ENCODE measurements at places on chromosomes 12 and 14.

DNA sequence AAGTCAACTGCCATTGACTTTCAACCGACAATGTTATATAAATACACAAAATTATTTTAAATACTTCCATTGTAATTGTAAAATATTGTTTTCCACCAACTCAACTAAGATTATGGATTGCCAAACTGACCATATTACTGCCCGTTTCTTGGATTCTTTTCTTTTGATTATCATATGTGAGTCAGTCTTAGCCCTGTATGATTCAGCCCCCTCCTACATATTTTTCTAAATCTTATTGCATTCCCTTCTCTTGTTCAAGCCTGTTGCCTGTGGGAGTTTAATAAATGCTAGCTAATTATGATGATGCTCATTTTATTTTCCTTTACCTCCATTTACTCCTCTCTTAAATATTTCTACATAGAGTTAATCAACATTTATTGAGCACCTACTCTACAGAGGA is 6.8 kb downstream of the RASSF9 start:
- DNase-seq, result peak; percentile 40

GRCh38 chr12:90042920-90043641 is 334.4 kb upstream of the ATP2B1 start:
- no peak for DNase-seq

DNA sequence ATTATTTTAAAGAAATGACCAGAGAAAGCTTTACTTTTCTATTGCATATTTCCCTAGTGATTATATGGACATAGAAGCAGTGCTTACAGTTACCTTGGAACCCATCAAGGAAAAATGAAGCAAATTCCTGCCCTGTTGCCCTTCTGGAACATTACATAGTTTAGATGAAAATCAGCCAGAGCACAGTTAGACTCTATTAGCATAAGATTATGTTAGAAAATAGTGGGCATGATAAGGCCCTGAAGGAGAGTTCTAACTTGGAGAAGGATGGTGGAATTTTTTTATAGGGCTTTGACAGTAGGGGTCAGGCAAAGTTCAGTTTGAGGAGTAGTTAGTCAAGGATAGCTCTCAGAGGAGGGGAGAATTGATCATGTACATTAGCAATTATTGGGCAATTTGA is 74.3 kb downstream of the FUT8 start:
- no peak for DNase-seq

DNA sequence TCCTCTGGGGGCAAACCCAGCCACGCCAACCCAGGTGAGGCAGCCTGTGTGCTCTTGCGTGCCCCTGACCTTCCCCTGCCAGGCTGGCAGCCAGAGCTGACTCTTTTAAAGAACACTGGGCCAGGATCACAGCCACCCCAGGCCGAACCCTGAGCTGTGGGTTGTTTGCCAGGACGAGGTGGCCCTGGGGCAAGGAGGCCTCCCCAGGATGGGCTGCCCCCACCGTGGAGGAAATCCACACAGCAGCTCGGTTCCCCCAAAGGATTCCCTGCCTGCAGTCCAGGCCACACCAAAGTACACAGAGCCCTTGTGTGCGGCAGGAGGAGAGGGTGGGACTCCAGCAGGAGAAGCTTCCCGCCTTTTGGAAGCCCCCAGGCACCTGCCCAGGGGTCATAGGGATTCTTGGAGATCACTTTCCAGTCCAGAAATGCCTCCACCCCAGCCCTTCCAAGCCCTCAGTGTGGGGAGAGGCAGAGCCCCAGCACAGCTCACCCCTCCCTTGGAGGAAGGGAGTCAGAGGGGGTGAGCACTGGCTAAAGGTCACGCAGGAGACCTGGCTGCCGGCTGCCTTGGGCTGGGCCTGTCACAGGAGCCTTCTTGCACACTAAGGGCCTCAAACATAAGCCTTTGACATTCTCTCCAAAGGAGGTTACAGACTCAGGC is 115.6 kb downstream of the CALM1 start:
- DNase-seq, result no peak

GRCh38 chr14:77306416-77306815 is 14.3 kb downstream of the POMT2 start:
- DNase-seq, result peak; percentile 50

DNA sequence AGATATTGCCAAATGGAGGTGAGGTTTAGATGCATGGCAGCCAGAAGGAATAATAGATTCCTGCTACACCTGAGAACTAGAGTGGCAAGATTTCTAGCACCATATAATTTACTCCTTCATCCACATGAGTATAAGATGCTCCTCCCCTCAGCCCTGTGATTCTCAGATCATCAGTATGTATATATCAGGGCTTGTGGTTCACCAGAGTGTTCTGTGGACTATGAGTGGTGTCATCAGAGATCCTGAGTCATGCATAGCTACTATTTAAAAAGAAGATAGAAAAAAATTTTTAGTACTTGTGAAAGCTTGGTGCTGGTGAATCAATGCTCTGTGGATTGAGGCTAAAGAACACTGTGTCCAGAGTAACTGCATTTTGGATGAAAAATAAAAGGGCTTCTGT is 285.9 kb downstream of the BMP4 start:
- peak; percentile 44 for DNase-seq

DNA sequence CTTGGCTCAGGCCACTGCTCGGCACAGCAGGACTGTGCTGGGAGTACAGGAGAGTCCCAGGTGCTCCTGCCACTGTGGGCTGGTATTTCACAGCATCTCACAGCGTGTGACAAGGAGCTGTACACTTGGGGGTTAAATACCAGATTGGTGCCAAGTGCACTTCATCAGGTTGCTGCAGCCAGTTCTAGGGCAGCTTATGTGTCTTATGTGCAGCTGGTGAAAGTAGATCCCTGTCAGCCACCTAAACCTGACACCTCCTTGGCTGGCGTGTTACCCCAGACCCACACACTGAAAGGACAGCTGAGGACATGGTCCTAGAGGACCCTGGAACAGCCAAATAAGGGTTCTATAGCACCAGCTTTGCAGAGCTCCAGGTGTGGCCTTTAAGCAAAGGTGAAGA is 18.9 kb downstream of the PLEKHH1 start:
- no peak for DNase-seq

DNA sequence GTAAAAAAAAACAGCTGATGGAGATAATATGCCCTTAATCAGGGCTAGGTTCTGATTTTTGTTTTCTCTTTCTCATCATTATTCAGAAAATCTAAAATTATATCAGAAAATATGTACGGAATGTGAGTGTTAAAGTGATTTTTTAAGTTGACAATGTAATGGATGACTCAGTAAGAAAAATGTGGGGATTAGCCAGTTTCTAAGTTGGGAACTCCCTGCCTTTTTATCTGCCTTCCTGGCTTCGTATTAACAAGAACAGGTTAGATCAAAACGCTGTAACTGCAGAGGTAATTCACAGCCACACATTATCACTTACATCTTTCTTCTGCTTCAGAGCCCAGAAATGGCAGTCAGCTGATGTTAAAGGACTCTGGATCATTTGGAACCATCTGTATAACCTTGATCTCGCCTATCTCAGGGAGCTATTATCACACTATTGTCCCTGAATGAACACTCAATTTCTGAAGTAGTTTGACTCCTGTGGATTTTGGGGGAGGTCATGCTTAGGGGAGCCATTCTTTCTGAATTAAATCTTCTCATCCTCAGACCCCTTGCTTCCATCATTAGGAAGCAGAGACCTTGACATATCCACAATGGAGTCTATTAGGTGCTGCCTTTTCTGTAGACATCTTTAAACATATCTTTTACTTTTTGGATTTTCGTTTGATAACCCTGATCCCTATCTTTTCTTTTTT is 135.7 kb upstream of the SLC16A7 start:
- peak; percentile 42 for DNase-seq

GRCh38 chr14:85241022-85241855 is 288.7 kb upstream of the FLRT2 start:
- no peak for DNase-seq

GRCh38 chr12:20624718-20625117 is 70.4 kb upstream of the SLCO1C1 start:
- peak; percentile 22 for DNase-seq

- no peak for DNase-seq
Observed at GRCh38 chr12:14111230-14111865, 129.9 kb upstream of the GRIN2B start.

GRCh38 chr12:5171701-5172100 is 128.0 kb downstream of the KCNA5 start:
- peak; percentile 76 for DNase-seq

- no peak for DNase-seq
Observed at GRCh38 chr14:49766839-49767238, 1.1 kb upstream of the KLHDC2 start.

GRCh38 chr12:39619316-39619659 is 315 bp downstream of the ABCD2 start:
- no peak for DNase-seq

DNA sequence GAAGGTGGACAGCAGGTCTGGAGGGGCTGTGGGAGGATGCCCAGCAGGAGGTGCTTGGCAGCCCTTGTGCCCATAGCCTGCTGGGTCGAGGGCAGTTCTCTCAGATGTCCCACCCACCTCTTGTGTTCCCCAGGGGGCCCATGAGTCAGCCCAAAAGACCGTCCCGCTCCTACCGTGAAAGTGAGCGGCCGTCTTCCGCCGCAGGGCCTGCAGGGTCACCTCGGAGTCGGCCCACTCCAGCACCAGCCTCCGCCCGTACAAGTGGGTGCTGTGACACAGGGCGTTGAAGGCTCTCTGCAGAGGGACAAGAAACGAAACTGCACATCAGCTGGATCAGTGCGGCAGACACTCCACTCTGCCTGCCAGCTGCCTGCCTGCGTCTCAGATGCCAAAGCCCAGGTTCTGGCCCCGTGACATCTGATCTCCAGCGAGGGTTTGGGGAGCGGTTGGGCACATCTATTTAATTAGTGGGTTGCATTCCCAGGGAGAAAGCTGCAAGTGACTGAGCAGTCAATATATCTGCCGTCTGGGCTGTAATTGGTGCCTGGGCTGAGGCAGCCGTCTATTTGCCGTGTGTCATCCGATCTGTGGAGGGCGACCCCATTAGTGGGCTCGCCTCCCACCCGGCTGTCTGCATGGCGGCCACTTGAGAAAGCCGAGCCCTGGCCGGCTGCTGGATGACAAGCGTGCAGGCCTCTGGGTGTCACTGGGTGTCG is 121.5 kb downstream of the RBM19 start:
- no peak for DNase-seq

- DNase-seq, result peak; percentile 30
Observed at GRCh38 chr12:25155022-25155576, 39.9 kb downstream of the DNAI7 start.

DNA sequence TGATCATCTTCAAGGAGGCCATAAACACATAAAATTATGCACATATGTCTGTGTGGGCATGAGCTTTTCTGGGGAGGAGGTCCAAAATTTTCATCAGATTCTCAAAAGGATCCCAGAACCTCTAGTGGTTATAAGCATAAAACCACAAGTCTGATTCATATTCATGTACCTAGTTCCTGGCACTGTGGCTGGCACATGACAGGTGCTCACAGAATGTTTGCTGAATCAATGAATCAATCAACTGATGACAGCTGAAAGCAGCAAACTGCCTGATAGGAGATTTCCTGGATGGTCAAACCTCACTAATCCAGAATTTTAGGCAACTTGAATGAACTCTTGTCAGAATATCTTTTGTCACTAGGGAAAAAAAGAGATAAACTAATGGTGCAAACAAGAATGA is 13.5 kb upstream of the CMKLR1 start:
- no peak for DNase-seq

DNA sequence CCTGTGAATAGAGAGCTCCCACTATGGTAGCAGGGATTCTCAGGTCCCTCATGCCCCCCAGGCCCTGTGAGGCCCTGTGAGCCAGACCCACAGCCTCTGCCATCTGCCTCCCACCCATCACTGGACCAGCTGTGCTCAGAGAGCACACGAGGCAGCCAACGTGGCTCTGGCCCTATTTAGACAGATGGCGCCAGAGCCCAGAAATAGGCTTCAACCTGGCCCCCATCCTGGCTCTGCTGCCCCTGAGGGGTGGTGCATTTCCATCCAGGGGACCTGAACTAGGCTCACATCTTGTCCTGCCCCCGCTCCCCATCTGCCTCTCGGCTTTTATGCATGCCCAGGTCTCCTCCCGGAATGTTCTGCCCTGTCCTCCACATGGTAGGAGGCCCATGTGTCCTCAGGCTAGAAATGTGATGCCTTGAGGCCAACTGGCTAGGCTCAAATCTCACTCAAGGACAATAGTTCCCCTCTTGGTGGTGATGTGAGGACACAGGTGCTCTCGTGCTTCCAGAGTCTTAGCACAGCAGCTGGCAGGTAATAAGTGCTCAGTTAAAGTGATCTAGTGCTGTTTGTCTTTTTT is 18.9 kb downstream of the TMEM63C start:
- no peak for DNase-seq

DNA sequence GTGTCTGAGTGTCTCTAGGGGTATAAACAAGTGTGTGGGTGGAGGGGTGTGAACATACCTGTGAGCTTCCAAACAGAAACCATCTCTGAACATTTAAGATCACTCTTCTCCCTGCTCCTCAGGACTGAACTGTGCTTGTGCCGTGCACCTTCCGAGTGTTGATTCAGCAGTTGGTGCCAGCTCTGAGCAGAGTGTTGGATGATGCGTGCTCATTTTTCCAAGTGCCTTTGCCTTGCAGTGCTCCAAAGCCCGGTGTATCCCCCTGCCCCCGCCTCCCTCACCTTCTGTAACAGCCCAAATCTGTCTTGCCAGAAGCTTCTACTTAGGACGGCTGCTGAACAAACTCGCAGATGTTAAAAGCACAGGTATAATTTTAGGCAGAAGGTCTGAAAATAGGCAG is 4.4 kb downstream of the WSCD2 start:
- DNase-seq, result no peak

- peak; percentile 84 for DNase-seq
Observed at GRCh38 chr14:49892301-49892635, 614 bp upstream of the ARF6 start.

GRCh38 chr12:29155079-29155478 is 6.0 kb downstream of the FAR2 start:
- DNase-seq, result no peak

DNA sequence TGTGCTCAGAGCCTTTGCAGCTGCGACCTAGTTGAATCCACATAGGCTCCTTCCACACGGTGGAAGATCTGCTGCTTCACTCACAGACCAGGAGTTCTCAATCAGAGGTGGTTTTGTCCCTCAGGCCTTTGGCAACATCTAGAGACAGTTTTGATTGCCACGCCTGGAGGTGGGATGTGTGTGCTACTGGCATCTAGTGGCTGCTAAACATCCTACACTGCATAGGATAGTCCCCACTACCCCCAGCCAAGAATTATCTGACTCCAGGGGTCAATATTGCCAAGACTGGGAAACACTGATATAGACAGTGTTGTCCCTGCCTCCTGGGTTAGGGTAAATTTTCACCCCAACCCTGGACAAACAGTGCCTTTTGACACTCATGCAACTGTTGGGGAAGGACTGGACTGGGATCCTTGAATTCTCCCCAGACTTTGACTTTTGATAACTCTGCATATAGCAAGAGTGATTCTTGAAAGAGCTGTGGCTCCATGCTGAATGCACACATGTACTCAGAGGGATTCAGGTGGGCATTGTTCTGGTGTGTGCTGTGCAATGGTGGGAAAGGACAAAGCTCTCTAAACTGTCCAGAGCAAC is 39.8 kb downstream of the BAZ2A start:
- DNase-seq, result no peak

DNA sequence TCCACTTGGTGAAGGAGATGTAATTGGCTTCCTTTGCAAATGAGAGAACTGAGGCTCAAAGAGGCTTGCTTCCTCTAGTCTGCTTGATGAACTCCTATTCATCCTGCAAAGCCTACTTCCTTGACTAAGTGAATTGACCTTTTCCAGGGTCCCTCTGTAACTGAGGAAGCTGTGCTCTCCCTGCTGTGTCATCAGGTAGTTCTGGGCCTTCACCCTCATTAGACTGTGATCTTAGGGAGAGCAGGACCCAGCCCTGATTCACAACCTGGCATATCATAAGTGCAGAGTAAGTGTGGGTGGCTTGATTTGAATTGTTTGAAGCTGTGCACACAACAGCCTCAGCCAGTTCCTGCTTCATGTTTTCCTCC is 16.3 kb downstream of the ASB2 start:
- DNase-seq, result no peak
